CD4-positive, alpha-beta T cell treated with Interferon alpha-2 for 1 hour (primary cell): ENCODE measurements at places on chromosomes 2 and 18.

GRCh38 chr18:61842146-61842545 is 50.7 kb downstream of the RNF152 start:
- DNase-seq: no peak

GRCh38 chr2:80496775-80497174 is 192.2 kb upstream of the LRRTM1 start:
- no peak for DNase-seq

- DNase-seq: peak; percentile 1
These were observed 1.2 kb upstream of the CLASP1 start for GRCh38 chr2:121650315-121650930.

GRCh38 chr2:203994735-203995134 is 58.2 kb downstream of the ICOS start:
- peak; percentile 52 for DNase-seq

GRCh38 chr2:138910427-138910826 is 130.2 kb upstream of the NXPH2 start:
- no peak for DNase-seq

- no peak for DNase-seq
These were observed 8.8 kb downstream of the VIL1 start for GRCh38 chr2:218427741-218428140.

DNA sequence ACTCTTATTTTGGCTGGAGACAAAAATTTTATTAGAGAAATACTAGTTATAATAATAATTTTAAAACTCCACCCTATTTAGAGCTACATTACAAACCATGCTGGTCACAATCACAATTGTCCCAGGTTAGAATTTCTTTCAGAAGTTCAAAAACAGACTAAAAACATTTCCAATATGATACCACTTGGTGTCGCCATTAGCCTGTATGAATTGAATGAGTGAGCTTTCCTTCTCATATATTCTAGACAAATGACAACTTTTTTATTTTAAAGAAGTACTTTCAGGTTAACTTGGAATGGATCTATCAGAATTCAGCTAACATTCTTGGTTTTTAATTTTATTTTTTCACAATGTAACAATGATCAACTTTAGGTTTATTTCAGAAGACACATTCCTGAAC is 48.0 kb downstream of the SERPINB8 start:
- DNase-seq: no peak
